ENCODE measurements at places on chromosomes 2 and 18.
A peak's percentile ranks its signal among the peaks of the same experiment; 100 is the strongest.

- DNase-seq: no peak
Measured at GRCh38 chr18:76450452-76451395, 44.3 kb downstream of the ZNF516 start.

- DNase-seq: no peak
Measured at GRCh38 chr2:121475811-121476571, 54.7 kb upstream of the RNU4ATAC start.

DNA sequence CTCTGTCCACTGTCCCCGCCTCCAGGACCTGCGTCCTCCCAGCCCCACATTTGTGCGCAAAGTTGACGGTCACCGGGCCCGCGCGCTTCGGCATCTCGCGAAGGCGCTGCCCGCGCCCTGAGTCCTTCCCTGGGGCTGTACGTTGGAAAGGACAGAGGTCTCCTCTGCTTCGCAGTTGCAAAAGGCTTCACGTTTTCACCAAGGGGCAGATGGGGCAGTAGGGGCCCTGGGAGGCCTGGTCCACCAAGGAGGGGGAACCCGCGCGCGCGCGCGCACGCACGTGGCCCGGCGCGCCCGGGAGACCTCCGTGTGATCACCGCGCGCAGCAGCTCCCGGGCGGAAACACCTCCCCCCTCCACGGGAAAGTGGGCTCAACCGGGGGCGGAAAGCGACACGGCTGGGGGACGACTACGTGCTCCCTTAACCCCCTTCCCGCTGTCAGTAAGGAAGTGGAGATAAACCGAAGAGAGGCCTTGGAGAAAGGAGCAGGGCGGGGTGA is 21.9 kb downstream of the TEX44 start:
- DNase-seq: no peak

- no peak for DNase-seq
Measured at GRCh38 chr2:172402198-172402597, 25.2 kb upstream of the ITGA6 start.

DNA sequence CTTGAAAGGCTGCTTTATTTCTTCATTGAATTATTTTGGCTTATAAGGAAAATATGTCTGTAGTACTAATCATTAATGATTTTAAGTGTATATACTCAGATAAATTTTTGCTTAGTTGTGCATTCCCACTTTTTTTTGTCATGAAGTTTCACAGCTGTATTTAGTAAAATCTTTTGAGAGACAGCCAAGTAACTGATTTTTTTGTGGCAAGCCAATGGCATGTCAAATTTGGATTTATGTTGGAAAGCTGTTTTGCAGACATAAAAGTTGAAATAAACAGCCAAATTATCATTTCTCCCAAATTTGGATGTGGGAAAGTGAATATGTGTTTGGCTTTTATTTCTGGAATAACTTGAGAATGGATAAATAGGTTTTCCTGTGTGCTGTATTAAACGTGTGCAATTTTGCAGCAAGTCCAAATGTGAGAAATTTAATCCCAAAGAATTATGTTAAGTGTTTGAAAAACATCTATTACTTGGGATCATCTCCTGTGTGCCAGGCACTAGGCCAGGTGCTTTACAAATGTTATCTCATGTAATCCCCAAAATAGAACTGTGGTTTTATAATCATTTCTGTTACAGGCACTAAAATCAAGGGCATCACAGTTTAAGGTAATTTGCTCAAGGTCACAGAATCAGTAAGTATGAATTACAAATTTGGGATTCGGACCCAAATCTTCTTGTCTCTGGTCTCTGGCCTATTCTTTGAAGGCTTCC is 160.4 kb downstream of the PTPRM start:
- DNase-seq: no peak

DNA sequence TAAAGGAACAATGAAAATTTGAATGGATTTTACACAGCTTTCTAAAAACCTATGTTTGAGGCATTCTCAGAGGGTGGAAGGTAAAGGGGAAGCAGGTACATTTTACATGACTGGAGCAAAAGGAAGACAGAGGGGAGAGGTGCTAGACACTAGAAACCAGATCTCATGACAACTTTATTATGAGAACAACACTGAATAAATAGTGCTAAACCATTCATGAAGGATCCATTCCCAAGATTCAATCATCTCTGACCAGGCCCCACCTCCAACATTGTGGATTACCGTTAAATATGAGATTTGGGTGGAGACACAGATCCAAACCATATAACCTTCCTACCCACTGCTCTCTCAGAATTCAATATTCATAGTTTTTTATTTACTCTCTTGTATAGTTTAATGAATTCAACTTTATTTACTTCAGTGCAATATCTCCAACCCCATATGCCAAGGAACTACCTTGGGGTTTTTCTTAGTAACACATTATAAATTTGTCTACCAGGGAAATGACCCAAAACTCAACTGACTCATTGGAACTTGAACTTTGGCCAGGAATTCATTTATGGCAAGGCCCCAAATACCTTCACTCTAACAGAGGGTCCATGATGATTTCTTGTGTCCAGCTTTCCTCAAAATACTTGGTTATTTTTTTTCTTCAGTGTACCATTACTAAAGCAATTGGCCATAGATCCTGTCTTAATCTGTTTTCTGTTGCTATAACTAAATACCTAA is 317.8 kb downstream of the GULP1 start:
- DNase-seq: peak; percentile 40

DNA sequence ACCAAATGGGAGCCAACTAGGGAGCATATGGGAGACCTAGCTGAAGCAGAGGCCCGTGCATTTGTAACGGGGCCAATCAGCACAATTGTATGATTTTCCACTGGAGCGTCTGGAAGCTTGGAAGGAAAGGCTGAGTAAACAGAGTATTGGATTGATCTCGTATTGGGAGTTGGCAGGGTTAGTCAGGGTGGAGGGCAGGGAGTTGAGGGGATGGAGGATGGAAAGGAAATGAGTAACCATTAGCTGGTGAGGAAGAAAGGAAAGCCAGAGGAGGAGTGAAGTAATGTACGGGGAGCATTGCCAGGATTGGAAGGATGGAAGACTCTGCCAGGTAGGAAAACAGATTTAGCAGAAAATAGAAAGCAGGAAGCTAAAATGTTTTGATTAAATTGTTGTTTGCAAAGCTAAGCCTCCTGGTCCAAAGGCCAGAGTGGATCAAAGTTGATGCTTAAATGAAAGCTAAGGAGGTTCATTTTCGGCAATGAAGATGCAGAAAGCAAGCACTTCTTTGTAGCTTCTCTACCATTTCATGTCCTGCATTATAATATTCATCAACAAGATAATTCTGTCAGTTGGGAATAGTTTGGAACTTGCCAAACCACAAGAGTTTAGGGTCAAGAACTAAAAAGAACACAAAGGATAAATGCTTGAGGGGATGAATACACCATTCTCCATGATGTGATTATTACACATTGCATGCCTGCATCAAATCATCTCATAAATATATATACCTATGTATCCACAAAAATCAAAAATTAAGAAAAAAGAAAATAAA is 75.6 kb upstream of the TTN start:
- no peak for DNase-seq

GRCh38 chr2:166516712-166517303 is 22.8 kb upstream of the SCN7A start:
- peak; percentile 5 for DNase-seq

GRCh38 chr2:47189635-47190034 is 34.5 kb upstream of the STPG4 start:
- DNase-seq: peak; percentile 88

DNA sequence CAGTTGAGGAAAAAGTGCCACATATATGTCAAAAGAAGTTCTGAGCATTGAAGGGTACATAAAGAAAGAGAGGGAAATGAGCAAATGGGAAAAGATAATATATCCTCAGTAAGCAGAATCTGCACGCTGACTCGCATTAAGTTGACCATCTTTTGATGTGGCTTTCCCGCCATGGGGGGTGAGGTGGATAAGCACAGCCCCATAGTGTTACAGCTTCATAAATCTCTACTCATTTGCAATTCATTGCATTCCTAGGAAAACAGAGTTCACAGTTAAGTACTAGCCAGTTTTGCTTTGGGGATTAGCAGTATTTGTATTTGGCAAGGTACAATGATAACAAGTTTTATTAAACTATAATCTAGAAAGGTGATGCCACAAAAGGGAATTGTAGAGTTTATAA is 814.2 kb downstream of the LRP1B start:
- DNase-seq: no peak

- DNase-seq: no peak
Measured at GRCh38 chr2:60370814-60371213, 182.6 kb downstream of the BCL11A start.

DNA sequence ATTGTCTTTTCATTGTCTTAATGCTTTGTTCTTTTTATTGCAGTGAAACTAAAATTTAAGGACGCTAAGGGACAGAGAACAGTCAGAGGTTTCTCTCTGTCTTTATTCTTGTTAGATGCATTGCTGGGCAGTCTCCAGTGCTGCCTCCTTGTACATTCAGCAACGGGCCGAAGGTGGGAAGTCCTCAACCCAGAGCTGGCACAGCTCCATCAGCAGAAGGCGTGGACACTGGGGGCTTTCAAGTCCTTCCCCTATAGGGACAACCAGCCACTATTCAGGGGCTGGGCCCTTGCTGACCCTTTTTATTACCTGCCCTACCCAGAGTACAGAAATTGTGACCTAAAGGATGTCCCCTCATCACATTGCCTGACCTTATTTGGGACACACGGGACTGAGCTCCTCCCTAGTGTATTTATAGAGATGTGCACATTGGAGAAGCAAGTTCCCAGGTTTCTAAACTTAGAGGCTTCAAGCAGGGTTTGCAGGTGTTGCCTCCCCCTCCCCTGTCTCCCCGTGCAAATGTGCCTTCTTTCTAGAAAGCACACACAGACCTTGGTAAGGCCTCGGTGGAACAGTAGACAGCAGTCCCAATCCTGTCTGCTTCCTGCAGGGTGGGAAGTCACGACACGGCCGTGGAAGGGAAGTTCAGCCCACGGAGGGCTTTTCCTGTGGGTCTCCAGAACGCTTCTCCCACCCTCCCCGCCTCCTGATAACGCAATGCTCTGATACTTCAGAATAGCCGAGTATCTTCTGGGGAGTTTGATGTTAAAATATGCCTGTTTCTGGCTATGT is 68.2 kb downstream of the ZCCHC2 start:
- DNase-seq: no peak

DNA sequence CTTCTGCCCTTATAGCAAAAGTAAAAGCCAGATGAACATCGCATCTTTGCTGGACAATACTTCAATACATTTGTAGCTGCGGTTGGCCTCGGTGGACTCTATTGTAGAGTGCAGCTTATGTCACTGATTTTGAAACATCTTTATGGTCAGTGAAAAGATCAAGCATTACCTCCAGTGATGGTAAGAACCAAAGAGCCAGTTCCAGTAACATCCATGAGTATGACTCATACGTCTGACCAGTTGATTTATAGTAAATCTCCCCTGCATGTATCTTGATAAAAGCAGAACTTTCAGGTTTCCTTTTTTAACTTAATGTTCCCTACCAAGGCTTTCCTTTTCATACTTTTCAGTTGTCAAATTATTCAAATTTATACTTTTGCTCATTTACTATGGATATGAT is 119.2 kb upstream of the HNRNPA3 start:
- DNase-seq: no peak

DNA sequence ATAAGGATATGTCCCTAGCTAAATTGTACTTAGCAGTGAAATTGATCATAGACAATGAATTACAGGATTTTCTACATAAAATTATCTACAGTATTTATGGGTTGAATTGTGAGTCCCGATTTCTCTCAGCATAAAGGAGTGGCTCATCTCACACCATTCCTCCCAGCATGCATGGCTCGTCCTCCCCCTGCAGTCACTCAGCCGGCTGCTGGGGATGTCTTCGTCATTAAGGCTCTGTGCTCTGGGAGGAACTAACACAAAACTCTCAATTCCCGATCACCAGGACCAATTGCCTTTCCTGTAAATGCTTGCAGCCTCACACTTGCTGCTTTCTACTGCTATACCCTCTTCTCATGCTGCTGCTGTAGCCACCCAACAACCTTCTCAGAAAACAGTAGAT is 75.9 kb downstream of the TXNL1 start:
- no peak for DNase-seq

DNA sequence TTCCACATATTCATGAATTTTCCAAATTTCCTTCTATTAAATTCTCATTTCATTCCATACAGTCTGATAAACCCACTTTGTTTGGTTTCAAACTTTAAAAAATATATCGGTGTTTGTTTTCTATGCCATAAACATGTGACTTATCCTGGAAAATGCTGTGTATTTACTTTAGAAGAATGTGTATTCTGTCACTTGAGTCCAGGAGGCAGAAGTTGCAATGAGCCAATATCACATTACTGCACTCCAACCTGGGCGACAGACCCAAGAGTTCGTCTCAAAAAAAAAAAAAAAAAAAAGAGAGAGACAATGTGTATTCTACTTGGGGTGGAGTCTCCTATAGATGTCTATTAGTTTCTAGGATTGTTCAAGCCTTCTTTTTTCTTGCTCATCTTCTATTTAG is 31.8 kb downstream of the MBD5 start:
- no peak for DNase-seq

GRCh38 chr2:165634855-165635254 is 159.2 kb downstream of the GALNT3 start:
- DNase-seq: no peak

- no peak for DNase-seq
Measured at GRCh38 chr18:77077941-77078689, 54.5 kb downstream of the MBP start.

DNA sequence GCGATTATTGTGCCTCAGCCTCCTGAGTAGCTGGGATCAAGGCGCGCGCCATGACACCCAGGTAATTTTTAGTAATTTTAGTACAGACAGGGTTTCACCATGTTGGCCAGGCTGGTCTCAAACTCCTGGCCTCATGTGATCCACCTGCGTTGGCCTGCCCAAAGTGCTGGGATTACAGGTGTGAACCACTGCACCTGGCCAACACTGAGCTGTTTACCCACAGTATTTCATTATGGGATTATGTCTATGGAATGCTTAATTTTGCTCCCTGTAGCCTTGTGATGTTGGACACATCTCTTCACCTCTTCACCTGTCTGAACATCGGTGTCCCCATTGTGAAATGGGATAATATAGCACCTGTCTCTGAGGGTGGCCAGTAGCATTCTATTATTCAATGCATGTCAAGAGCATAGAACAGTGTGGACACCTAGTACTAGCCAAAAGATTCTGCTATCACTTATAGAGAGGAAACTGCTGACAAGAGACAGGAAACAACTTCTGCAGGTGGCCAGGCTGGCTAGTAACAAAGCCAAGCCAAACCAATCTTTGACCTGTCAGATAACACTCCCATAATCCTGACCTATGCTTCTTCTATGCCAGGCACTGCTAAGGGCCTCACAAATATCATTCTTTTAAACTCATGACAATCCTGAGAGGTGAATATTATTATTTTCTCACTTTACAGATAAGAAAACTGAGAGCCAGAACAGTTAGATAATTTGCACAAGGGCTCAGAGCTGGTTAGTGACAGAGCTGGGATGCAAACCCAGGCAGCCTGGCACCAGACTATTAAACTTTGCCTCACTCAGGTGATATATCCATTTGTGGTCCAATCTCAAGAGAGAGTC is 29.4 kb upstream of the REEP1 start:
- DNase-seq: no peak

- no peak for DNase-seq
Measured at GRCh38 chr2:180938451-180938850, 42.0 kb upstream of the UBE2E3 start.

- no peak for DNase-seq
Measured at GRCh38 chr18:79747156-79747845, 50.4 kb upstream of the KCNG2 start.

Measured in HS-27A (cell line).